ENCODE measurements at places on chromosomes 7 and 10. TPM values are rescaled to one million over a fixed set of nuclear protein-coding genes. Genes with fewer than 3 reads are reported as not detected.

PON1 gene
- not detected for total RNA-seq

ADO gene
- 38.4 TPM for total RNA-seq

NME8 gene
- not detected for total RNA-seq

SLC26A5 gene
- not detected for total RNA-seq

GRCh38 chr10:83921984-83922860, 217.1 kb upstream of the GHITM start:
- no peaks in the 10 kb centered on the region for H3K4me1 ChIP-seq
- H3K36me3 ChIP-seq: no peaks in the 10 kb centered on the region
- no peaks in the 10 kb centered on the region for H3K27me3 ChIP-seq
- H3K27ac ChIP-seq: no peak overlapping the region
- H3K4me3 ChIP-seq: no peak overlapping the region

DNA sequence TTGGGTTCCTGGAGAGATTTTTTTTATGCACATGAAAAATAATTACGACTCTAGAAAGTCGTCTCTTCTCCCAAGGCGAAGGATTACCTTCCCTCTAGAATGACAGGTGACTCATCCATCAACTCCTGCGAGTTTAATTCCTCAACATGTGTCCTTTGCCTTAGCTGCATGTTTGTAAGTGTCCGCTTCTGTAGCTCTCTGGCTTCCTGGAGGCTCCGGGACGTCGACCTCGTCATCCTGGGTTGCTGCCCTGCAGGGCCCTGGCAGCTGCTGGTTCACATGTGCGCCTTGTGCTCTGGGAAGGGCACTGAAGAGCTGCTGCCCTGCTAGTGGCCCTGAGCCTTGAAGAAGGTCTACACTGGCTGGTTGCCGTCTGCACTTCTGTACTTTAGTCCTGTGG, 210.2 kb downstream of the MLLT10 start:
- peaks cover 4% of the 10 kb centered on the region for H3K36me3 ChIP-seq
- no peaks in the 10 kb centered on the region for H3K27me3 ChIP-seq
- DNase-seq: no peak
- H3K4me1 ChIP-seq: peaks cover 40% of the 10 kb centered on the region
- H3K4me3 ChIP-seq: no peak overlapping the region
- H3K27ac ChIP-seq: no peak overlapping the region

GRCh38 chr10:108338146-108338545, 1173.6 kb upstream of the SORCS1 start:
- H3K27ac ChIP-seq: no peak overlapping the region
- no peaks in the 10 kb centered on the region for H3K27me3 ChIP-seq
- DNase-seq: no peak
- no peaks in the 10 kb centered on the region for H3K36me3 ChIP-seq
- no peak overlapping the region for H3K4me3 ChIP-seq
- no peaks in the 10 kb centered on the region for H3K4me1 ChIP-seq

DNA sequence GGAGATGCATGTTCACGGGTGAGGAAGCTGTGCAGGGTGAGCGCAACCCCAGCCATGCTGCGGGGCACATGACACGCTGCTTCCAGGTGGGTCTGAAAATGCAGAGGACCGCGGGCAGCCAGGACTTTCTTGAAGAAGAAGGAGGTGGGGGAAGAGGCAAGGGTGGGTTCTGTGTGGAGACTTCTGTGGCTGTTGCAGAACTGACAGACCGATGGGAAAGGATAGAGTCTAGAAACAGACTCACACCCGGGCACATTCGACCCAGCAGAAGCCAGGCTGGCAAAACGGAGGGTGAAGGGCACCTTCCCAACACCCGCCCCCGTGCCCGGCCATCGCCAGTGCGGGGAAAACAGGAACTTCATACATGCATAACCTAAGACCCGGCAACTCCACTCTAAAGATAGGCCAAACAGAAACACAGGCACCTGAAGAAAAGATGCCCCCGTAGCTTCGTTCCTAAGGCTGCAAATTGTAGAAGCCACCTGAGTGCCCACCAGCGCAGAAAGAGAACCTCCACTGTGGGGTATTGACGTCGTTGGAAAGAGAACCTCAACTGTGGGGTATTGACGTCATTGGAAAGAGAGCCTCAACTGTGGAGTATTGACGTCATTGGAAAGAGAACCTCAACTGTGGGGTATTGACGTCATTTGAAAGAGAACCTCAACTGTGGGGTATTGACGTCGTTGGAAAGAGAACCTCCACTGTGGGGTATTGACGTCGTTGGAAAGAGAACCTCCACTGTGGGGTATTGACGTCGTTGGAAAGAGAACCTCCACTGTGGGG, 4.8 kb upstream of the KNDC1 start:
- H3K4me1 ChIP-seq: no peaks in the 10 kb centered on the region
- DNase-seq: no peak
- no peaks in the 10 kb centered on the region for H3K36me3 ChIP-seq
- no peaks in the 10 kb centered on the region for H3K27me3 ChIP-seq
- H3K4me3 ChIP-seq: no peak overlapping the region
- no peak overlapping the region for H3K27ac ChIP-seq

GRCh38 chr7:38881015-38881414, 28.0 kb downstream of the VPS41 start:
- H3K27ac ChIP-seq: no peak overlapping the region
- H3K4me3 ChIP-seq: no peak overlapping the region
- H3K27me3 ChIP-seq: no peaks in the 10 kb centered on the region

DNA sequence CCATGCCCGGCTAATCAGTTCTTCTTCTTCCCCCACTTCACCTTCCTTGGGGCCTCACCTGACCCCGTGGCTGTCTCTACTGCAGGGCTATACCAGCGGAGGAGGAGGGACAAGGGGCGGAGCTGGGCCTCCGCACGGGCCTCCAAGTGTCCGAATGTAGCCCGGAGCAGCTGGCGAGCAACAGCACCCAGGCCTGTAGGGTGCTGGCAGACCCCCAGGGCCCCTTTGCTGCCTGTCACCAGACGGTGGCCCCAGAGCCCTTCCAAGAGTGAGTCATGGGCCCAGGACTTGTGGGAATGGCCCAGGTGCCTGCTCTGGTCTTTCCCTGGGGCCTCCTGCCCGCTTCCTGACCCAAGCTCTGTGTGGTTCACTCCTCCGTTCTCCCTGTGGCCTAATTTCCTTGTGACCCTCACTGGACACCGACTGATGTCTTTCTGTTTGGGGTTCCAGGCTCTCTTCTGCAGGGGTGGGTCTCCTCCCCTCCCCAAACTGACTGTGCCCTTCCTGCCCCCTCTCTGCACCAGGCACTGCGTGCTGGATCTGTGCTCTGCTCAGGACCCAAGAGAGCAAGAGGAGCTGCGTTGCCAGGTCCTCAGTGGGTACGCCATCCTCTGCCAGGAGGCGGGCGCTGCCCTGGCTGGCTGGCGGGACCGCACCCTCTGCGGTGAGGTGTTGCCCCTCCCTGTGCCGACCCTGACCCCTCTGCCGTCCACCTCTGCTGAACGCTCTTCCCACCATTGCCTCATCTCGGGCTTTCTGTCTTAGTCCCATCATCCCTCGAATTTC, 35.2 kb downstream of the EPHB4 start:
- H3K27ac ChIP-seq: no peak overlapping the region
- no peaks in the 10 kb centered on the region for H3K27me3 ChIP-seq
- no peaks in the 10 kb centered on the region for H3K36me3 ChIP-seq
- DNase-seq: no peak
- no peak overlapping the region for H3K4me3 ChIP-seq

- no peak overlapping the region for H3K27ac ChIP-seq
- H3K27me3 ChIP-seq: no peaks in the 10 kb centered on the region
- H3K4me3 ChIP-seq: no peak overlapping the region
- no peak for DNase-seq
- H3K4me1 ChIP-seq: no peaks in the 10 kb centered on the region
Observed at GRCh38 chr7:50718876-50719275, 63.8 kb downstream of the GRB10 start.

DNA sequence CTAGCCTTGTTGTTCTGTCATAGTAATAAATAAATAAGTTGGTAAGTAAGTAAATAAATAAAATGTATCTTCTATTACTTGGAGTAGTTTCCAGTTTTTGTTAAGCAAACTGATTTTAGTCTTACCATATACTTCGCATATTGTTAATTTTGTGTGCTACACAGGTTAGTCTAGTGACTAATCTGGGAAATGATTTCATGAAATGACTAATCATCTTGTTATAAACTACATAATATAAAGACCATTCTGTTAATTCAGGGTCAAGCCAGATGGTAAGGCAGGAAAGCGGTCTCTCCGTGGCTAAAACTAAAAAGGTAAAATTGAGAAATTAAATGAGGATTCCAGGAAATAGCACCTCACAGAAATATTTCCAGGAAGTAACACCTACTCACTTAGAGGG, 58.5 kb upstream of the FOXP2 start:
- H3K27me3 ChIP-seq: no peaks in the 10 kb centered on the region
- H3K4me3 ChIP-seq: no peak overlapping the region
- H3K36me3 ChIP-seq: no peaks in the 10 kb centered on the region
- H3K4me1 ChIP-seq: no peaks in the 10 kb centered on the region
- DNase-seq: no peak

DNA sequence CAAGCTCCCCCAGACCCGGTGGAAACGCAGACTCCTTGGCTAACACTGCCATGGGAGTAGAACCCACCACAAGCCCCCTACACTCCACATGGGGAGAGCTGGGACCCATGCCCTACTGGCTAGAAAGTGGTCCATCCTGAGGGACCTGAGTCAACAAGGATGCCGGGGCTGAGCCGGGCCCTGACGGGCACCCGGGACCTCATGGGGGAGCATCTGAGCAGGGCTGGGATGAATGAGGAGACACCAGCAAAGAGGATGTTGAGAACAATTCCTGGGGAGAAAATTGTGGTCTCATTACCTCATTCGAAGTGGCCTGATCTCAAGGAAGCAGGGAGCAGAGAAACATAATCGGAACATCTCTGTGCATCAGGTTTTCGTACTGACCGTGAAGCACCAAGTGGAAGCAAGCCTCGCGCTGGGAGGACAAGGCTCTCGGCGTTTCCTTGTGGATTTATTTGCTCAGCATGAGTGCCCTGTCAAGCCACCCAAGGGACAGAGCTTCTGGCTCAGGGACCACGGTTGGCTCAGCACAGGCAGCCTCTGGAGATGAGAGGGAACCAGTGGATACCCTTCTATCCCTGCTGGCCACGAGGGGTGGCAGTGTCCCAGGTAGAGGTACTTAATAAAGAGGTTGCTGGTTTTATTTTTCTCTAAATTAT, 132.2 kb upstream of the FAM20C start:
- no peaks in the 10 kb centered on the region for H3K36me3 ChIP-seq
- no peak overlapping the region for H3K27ac ChIP-seq
- no peaks in the 10 kb centered on the region for H3K4me1 ChIP-seq

GRCh38 chr10:97539523-97540200, 32.9 kb upstream of the ANKRD2 start:
- no peaks in the 10 kb centered on the region for H3K4me1 ChIP-seq
- no peaks in the 10 kb centered on the region for H3K36me3 ChIP-seq
- H3K27ac ChIP-seq: no peak overlapping the region

GRCh38 chr7:47600199-47601118, 18.5 kb upstream of the TNS3 start:
- no peak overlapping the region for H3K27ac ChIP-seq
- no peak overlapping the region for H3K4me3 ChIP-seq
- H3K4me1 ChIP-seq: no peaks in the 10 kb centered on the region
- no peaks in the 10 kb centered on the region for H3K27me3 ChIP-seq
- DNase-seq: no peak

DNA sequence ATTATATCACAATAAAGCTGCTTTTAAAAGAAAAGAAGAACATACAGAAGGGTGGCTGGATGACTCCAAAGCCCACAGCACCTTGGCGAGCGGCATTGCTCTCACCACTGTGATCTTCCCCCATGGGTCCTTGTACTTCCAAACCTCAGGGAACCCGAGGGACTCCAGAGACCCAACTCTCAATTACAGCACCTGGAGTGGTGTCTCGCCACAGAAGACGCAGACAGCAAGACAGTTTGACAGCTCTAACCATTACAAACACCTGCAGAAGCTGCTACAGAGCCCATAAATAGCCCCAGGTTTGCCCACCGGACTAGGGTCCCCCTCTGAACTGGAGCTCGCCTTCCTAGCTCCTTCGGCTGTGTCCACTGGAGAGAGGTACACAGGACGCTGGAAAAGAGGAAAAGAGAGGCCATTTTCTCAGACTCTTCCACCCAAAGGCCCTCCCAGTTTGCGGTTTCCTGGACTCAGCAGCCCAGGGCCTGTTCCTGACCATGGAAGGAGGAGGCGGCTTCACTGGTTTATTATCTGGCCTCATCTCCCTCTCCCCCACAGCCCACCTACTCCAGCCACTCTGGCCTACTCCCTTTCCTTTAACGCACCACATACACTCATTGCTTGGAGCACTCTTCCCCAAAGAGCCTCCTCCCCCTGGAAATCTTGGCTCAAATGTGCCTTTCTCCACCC, 1.9 kb downstream of the PIK3AP1 start:
- H3K4me1 ChIP-seq: peaks cover 9% of the 10 kb centered on the region
- no peaks in the 10 kb centered on the region for H3K27me3 ChIP-seq
- no peak overlapping the region for H3K4me3 ChIP-seq
- H3K36me3 ChIP-seq: no peaks in the 10 kb centered on the region

- H3K36me3 ChIP-seq: no peaks in the 10 kb centered on the region
- DNase-seq: no peak
- peaks cover 7% of the 10 kb centered on the region for H3K4me1 ChIP-seq
- no peaks in the 10 kb centered on the region for H3K27me3 ChIP-seq
- H3K4me3 ChIP-seq: no peak overlapping the region
Observed at GRCh38 chr10:34641147-34641912, 173.8 kb downstream of the PARD3 start.

DNA sequence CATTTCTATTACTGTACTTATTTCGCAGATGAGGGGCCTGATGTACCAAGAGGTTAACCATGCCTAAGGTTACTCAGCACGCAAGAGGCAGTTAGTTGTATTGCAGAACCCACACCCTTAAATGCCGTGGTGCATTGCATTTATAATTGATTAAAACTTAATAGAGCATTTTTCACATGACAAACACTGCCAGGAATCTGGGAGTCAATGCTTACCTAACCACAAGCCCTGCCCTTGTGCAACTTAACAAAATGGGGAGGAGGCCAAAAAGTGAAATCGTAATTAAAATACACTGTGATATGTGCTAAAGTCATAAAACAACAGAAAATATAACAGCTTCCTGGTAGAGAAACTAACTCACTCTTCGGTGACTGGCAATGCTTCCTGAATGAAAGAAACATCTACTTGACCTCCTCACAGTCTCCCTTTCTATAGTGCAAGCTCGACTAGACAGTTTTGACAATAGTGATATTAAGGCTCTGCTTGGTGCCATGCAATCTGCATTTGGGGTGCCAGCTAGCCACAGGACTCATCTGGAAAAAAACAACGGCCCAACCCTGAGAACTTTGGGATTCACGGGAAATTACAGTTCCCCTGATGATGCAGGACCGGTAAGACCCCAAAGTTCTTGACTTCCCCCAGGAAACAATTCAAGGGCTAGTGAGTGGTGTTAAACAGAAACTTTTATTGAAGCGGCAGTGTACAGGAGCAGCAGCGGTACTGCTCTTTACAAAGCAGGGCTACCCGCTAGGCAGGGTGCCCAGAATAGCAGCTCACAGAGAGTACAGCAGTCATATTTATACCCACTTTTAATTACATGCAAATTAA, 612.4 kb downstream of the TNS3 start:
- no peaks in the 10 kb centered on the region for H3K27me3 ChIP-seq
- no peak for DNase-seq
- H3K27ac ChIP-seq: no peak overlapping the region

- H3K4me1 ChIP-seq: no peaks in the 10 kb centered on the region
- no peak overlapping the region for H3K27ac ChIP-seq
- no peak for DNase-seq
- no peaks in the 10 kb centered on the region for H3K36me3 ChIP-seq
Observed at GRCh38 chr10:13775786-13776775, 189.3 kb downstream of the PRPF18 start.

Measured in CD8-positive, alpha-beta memory T cell (primary cell).